ENCODE measurements at places on chromosomes 4 and X. TPM values are rescaled to one million over a fixed set of nuclear protein-coding genes. Genes with fewer than 3 reads are reported as not detected.
A peak's percentile ranks its signal among the peaks of the same experiment; 100 is the strongest.

GRCh38 chr4:108030332-108030731 lies 40.6 kb downstream of the HADH start:
- DNase-seq: peak; percentile 45

Gene BEX2
- total RNA-seq: 8.3 TPM

Gene GSX2
- total RNA-seq: not detected

- no peak for DNase-seq
Measured at GRCh38 chrX:94053575-94053974, 379.6 kb downstream of the FAM133A start.

DNA sequence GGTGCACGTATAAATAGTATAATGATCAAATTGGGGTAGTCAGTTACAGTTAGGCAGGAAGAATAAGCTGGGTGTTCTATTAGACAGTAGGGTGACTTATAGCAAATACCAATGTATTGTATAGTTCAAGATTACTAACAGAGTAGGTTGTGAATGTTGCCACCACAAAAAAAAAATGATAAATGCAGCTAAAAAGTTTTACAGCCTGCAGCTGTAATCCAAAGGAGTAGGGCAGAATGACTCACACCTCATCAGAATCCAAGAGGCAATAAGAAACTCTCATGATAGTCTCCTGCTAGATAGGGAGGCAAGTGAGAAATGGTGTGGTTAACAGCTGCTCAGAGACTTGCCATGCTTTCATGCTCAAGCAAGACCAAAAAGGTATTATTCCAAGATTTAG lies 19.6 kb upstream of the TCEAL4 start:
- no peak for DNase-seq

Gene DOK7
- not detected for total RNA-seq

- DNase-seq: peak; percentile 40
Measured at GRCh38 chrX:68685685-68686084, 38.2 kb downstream of the STARD8 start.

DNA sequence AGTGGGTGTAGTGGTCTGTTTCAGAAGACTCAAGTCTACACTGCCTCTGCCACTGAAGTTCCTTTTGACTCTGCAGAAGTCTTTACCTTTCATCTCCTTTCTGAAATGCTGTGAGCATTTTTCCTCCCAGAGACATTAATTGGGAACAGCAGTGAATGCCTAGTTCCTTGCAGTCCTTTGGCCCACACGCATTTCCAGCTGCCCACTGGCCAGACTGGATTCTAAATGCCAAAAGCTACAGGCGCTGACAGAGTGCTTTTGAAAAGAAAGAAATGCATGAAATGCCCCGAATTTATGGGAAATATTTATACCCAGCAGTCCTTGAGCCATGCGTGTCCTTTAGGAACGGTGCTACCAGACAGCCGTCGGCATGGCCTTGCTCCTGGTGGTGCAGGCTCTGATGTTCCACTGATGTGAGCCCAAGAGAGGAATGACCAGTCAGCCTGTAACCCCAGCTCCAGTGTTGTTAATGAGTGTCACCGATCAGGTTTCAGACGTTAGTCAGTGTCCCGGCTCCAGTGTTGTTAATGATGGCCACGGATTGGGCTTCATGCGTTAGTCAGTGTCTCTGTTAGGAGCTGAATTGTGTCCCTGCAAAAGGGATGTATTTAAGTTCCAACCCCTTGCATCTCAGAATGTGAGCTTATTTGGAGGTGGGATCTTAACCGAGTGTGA lies 132.6 kb downstream of the TBL1X start:
- DNase-seq: no peak

- DNase-seq: no peak
Measured at GRCh38 chr4:148881860-148882643, 439.8 kb upstream of the NR3C2 start.

DNA sequence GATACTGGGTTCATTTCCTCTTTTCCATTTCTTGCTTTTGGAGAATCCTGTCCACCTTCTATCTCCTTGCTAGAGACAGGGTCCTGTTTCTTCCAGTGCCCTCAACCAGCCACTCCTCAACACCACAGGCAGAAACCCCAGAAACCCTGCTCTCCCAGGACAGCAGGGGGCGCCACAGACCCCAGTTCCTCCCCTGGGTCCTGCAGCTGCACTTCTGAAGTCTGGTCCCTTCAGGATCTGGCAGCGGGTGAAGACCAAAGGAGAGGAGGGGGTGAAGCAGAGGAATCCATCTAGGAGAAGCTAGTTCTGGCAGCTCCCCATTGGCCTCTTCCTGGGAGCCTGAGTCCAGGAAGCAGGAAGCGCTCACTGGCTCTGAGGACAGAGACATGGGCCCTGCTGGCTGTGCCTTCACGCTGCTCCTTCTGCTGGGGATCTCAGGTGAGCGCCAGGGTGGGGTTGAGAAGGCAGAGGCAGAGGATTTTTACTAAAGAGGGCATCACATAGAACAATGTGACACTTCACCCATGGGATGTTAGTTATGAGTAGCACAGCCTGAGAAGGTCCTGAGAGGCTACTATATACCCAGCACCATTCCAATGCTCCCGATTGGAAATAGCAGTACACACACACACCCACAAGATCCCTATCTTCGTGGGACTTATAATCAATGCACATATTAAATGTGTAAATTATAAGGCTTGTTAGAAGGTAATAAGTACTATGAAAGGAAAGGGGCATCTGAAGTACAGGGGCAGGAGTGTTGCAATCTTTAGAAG lies at the start of gene PRSS48:
Gene PRSS48 (plus strand): TSS at position 375 of the 776 bp plus-strand sequence. CDS start 12 bp downstream, at position 387.
- DNase-seq: peak; percentile 69

GRCh38 chr4:98433691-98434090 lies 172.5 kb downstream of the RAP1GDS1 start:
- no peak for DNase-seq

DNA sequence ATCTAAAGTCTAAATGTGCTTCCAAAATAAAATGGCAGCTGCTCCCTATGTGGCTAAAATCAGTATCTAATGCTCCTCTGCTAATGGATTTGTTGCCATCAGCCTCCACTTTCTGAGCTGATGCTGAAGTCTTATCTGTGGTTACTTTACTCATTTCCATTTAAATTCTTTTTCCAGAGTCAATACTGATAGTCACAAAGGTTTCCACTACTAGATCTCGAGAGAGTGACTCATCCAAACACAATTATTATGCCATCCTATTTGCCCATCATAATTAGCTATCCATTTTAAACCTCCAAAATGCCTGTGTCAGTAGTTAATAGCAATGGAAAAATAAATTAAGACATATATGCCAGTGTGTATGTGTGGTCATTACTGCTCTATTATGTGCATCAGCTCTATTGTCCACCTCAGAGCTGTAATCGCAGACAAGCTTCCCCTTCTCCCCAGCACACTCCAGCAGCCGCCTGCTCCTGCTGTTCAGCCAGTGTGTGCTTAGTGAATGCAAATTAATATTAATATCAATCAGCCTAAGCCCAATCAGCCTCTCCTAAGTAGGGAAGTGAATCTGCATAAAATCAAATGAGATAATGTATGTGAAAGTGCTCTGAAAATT lies 199.8 kb upstream of the ZIC3 start:
- DNase-seq: no peak

DNA sequence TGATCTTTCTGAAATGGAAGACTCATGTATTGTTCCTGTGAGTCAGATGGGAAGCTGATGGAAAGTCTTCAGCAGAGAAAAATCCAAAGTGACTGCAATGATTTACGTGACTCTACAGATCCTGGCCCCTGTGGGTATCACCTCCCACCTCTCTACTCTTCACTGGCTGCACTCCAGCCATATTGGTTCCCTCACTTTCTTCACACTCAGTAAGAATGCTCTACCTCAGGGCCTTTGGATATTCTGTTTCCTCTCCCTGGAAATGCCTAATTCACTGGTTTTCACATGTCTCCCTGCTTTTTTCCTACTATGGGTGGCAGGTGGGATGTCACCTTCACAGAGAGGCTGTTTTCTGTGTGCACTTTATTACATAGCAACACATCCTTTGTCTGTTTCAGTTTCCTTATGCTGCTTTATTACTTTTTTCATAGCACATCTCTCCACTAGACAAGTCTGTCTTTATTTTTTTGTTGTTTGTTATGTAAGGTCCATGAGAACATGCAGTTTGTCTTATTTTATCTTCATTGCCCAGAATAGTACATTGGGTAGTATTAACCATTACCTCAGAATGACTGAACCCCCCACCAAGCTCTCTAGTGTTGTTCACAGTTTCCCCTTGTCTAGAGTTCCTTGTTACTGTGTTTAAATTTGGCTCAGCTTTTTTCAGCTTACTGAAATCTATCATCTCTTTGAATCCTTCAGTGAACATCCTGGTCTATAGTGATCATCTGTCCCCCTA lies 57.6 kb upstream of the CLNK start:
- DNase-seq: no peak

- DNase-seq: no peak
Measured at GRCh38 chr4:141702472-141703182, 66.2 kb downstream of the IL15 start.

- DNase-seq: no peak
Measured at GRCh38 chrX:83469551-83469950, 38.5 kb upstream of the POU3F4 start.

GRCh38 chrX:30874851-30875250 lies 14.2 kb downstream of the TAB3 start:
- no peak for DNase-seq

DNA sequence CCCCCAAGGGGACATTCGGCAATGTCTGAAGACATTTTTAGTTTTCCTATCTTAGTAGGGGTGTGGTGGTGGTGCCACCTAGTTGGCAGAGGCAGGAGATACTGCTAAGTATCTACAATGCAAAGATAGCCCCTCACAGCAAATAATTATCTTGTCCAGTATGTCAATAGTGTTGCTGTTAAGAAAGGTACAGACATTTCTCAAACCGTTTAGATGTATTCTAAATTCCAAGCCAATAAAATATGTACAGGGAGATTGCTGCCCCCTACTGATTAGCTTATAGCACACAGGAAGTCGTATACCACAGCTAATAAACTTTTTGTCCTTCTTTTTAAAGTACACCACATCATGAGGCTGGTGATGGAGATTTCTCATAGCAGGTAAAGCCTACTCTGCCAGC lies 260.5 kb downstream of the TMA16 start:
- DNase-seq: no peak

DNA sequence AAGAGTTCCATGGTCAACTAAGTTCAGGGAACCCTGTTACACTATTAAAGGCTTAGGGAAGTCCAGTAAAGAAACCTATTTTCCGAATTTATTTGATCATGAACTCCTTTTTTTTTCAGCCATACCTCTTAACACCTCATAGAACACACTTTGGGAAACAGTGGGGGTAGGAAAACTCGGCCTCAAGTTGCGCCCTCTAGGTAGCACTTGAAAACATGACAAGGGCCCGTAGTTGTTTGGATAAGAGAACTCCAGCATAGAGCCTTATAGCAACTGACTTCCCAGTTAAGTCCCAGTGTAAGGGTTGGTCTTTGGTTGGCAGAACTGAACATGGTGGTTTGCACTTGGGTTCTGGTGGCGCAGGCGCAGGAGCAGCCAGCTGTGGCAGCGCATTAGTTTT lies 14.4 kb downstream of the OGT start:
- DNase-seq: no peak

DNA sequence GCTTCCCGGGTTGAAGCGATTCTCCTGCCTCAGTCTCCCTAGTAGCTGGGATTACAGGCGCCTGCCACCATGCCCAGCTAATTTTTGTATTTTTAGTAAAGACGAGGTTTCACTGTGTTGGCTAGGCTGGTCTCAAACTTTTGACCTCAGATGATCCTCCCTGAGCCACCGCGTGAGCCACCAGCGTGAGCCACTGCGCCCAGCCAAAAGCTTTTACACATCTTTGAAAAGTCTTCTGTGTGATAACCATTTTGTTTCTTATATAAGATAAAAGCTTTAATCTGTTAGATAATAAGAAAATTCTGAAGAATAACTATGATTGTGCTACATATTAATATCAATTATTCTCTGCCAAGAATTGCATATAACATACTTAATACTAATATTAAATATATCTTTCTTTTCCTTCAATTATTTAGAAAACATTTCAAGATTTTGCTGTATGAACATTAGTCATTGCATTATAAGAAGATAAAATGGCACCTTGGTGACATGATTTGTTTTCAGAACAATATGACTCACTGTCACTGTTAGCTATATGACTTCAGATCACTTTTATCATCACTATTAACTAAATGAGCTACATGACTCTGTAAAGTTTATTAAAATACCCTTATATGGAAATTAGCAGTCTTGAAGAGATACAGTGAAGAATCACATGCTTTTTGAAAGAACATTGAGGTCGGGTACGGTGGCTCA lies 33.4 kb downstream of the RUFY3 start:
- no peak for DNase-seq

Gene PDZD4
- not detected for total RNA-seq

GRCh38 chr4:1770791-1771231 lies 22.3 kb upstream of the FGFR3 start:
- no peak for DNase-seq

GRCh38 chr4:2141022-2141761 lies 82.1 kb downstream of the NAT8L start:
- DNase-seq: no peak

Gene KIAA0232
- total RNA-seq: 14.7 TPM

Gene ANKRD37
- total RNA-seq: 8.3 TPM

DNA sequence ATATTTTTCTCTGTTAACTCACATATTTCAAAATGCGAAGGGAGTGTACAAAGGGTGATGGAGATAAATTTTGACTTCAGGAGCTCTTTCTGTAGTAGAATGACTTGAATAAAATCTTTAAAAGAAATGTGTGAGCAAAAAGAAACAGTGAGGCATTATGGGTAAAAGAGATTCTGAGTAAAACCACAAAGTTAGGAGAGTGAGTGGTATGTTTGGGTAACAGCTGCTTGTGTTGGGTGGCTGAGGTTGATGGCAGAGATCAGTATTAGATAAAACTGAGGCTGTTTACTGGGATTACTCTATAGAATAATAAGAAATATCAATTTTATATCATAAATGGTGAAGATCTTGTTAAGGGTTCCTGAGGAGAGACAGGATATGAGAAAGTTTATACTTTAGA lies 434.2 kb upstream of the AMOT start:
- DNase-seq: no peak

- no peak for DNase-seq
Measured at GRCh38 chr4:73343432-73343831, 60.7 kb upstream of the ALB start.

Gene SPANXA1
- total RNA-seq: not detected

GRCh38 chrX:152905081-152905420 lies 7.2 kb downstream of the ZNF185 start:
- DNase-seq: no peak

DNA sequence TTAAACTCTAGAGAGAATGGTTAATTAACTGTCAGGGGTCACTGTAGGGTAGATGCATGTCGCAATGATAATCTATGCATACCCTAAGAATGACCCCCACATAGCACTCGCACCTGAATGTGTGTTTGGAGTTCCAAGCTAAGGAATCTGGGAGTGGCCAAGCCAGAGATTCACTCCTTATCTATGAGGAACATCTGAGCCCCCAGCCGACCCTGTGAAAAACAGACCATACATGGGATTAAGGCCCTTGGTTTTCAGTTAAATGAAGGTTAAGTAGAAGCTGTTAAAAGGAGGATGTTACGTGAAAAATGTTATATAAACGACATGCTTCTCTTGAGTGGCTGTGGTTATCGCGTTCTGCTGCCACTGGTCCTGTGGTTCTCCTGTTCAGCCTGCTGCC lies 147.2 kb downstream of the RELL1 start:
- no peak for DNase-seq

Gene LIMCH1
- total RNA-seq: 0.18 TPM

GRCh38 chrX:57380026-57380796 lies 93.7 kb downstream of the FAAH2 start:
- no peak for DNase-seq
